NCI-H345 (cell line): ENCODE measurements at places on chromosomes 12 and 14.

GRCh38 chr12:62725781-62726180 lies 209.2 kb downstream of the PPM1H start:
- no peak for DNase-seq

GRCh38 chr14:100241279-100241678 lies 2.3 kb downstream of the YY1 start:
- no peak for DNase-seq

GRCh38 chr12:67892259-67893021 lies 96.8 kb upstream of the IFNG-AS1 start:
- DNase-seq, result no peak

GRCh38 chr12:79423560-79423959 lies 267.2 kb downstream of the PAWR start:
- DNase-seq, result no peak

GRCh38 chr12:68675101-68675842 lies 11.5 kb upstream of the NUP107 start:
- no peak for DNase-seq

- no peak for DNase-seq
Observed at GRCh38 chr14:24172261-24172860, 481 bp downstream of the REC8 start.

DNA sequence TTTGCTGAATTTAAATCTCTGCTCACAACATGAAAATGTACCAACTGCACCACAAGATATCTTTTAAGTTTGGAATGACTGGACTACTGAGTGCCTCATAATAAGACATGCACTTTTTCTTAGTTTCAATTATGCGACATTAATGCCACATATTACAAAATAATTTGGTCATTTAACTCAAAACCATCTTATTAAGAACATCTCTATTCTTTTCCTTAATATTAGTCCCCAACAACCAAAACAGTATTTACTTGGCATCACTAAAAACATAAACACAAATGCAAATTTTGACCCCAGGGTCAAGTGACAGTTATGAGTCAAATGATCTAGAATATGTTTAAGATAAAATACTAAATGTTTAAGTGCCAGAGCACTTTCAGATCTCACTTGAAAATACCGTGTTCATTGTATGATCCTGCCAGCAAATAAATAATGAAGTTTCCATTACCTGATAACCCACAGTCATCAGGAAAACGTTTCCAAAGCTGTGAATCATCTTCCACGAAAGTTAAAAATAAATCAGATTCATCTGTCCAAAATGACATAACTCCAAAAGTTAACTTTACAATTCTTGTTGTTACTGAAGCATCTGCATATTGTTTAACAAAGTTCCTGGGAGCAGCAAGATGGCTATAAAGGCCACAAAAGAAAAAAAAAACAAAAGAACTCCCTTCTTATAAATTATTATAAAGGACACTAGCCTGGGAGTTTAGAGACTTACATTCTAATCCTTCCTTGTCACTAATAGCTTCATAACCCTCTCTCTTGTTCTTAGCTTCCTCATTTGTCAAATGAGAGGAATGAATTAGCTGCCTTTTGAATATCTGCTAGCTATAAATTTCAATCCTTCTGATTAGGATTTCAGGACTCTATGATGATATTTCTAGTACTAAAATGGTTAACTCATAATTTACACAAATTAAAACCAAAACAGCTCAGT lies 30.5 kb upstream of the AP4S1 start:
- no peak for DNase-seq

DNA sequence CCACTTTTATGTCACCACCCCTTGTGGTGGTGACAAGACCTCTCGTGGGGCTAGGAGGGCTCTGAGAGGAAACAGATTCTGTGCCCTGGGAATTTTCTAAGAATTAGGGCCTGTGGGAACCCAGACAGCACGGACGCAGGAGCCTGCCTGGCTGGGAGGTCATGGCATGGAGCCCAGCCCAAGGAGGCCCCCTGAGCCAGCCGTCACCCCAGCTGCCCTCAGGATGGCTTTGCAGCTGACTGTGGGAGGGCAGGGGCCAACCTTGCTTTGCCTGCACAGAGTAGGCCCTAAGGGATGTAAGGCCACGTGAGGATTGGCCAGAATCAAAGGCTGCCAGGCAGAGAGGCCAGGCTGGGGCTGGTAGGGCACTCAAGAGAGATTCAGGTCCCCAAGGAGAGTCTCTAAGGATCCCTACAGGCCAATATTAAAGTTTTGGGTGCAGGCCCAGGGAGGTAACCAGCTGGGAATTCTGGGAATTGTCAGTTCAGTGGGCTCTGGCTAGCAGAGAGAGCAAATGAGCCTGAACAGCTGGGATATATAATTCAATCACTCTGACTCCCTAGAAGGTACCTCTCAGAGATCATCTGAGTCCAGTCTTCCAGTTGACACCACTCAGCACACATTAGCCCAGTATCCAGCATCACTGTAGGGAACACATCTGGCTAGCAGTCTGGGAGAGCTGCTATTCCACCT lies 6.4 kb downstream of the LTBP2 start:
- DNase-seq, result no peak

- DNase-seq, result peak; percentile 23
Observed at GRCh38 chr14:92121207-92121669, 268 bp downstream of the NDUFB1 start.

DNA sequence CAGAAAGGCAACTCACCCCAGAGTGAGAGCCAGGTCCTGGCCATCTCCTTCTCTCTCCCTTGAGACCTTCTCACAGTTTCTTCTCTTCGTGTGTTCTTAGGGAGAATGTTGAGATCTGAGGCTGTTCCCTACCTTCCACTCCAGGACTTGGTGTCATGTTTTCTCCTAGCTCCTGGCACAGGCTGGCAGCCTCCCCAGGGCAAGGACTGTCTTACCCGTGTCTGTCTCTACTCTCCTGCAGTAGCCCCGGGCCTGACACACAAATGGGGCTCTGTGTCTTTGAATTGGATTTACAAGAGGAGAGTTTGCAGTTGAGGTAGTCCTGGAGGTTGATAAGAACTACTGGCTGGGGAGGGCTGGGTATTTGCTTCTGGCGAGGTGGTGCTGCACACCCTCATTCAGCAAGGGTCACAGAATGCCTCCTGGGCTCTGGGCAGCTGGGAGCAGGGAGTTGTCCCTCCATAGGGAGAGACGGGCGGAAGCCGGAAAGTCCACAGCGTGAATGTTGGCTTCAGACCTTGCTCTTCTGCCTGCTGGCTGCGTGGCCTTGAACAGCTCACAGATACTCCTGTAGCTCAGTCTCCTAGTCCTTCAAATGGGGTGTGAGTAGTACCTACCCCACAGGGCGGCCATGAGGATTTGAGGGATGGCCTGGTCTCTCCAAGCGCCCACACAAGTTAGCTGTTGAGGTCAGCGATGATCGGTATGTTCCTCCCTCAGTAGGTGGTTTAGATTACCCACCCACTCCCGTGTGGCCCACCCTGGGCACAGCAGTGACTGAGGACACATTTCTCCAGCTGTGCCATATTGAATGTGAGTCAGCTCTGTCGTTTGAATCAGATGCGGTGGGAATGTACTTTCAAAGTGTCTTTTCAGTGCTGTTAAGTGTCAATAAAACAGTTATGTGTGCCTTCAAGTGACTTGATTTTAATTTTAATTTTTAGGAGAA lies 10.2 kb downstream of the EP400 start:
- DNase-seq, result no peak

- DNase-seq, result no peak
Observed at GRCh38 chr12:125017801-125018200, 24.4 kb downstream of the BRI3BP start.

DNA sequence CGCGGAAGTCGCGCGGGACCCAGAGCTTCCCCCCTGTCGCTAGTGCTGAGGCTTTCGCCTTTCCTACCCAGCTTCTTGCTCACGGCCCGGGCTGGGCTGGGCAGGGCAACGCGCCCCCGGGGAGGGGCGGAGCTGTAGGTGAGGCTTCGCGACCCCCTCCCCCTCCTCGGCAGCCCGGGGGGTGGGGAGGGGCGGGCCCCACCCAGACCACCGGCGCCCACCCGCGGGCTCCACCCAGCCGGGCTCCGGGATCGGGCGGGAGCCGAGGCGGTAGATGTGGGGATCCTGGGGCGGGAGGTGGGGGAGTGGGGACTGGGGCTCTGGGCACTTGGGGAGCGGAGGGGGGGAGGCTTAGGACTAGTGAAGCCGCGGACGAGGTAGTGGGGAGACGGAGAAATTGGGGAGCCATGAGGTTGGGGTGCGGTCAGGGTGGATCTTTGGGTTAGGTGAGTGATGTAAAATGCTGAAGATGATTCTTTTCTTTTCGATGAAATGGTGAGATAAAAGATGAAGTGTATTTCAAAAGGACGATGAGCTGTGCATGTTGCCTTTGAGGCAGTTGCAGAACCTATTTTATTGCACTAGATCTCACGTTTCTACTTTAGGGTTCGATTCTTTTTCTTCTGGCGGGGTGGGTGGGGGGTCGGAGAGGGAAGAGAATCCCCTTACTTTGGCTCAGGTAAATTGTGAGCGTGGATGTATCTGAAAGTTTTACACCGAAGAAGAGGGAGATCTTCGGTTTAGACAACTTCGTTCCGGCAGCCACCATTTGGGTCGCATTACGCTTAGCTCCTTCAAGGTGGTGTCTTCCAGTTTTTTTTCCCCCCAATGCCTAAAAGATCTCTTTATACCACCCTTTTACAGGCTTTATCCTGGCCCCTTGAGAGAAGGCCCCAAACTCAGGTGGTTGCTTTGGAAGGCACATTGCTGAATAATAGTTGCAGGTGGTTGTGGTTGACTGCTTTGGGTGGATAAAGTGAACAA lies 619 bp downstream of the ERC1 start:
- DNase-seq, result peak; percentile 84
